ENCODE measurements at places on chromosomes 1 and 21. TPM values are rescaled to one million over a fixed set of nuclear protein-coding genes. Genes with fewer than 3 reads are reported as not detected.

Gene RGS7
- not detected for polyA plus RNA-seq

Gene FGR
- 2.8 TPM for polyA plus RNA-seq

Gene TCHH
- 0.01 TPM for polyA plus RNA-seq

DNA sequence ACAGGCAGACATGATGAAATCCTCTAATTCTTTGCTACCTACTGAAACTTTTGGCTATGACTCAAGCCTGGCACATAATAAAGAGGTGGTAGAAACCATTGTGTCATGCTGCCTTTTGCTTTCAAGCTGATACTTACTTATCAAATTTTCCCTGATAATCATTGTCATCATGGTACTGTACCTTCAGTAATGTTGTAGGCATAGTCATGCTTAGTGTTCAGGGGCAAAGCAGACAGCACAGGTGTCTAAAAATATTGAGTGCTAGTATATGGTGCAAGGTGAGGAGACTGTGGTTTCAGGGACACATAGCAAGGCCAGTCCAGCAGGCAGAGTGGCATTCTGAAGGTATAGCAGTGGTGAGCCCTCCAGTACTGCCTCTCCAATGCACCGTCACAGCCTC, 226.9 kb upstream of the DEPDC1 start:
- no peaks in the 10 kb centered on the region for H3K27me3 ChIP-seq
- H3K36me3 ChIP-seq: no peaks in the 10 kb centered on the region
- no peaks in the 10 kb centered on the region for H3K4me1 ChIP-seq
- H3K27ac ChIP-seq: no peak overlapping the region

DNA sequence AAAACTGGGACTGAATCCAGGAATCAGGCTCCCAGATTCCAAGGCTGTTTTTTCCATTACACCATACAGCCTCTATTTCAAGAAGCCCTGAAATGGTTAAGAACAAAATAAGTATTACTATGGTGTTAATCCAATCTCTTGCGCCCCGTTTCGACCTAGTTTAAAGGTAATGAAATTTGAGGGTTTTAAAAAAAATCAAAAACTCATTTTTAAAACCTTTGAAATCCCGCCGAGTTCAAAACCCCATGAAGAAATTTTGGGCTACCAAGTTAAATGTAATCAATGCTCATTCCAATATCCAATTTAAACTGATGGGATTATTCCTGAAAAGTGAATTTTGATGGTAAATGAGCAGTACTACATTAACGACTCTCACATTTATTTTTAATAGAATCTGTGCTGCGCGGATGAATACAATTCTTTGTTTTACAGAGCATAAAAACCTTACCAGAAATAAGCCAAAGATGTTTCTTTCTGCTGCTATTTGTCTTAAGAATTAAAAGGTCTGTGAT, 767 bp upstream of the EGLN1 start:
- H3K36me3 ChIP-seq: no peaks in the 10 kb centered on the region
- H3K4me1 ChIP-seq: peaks cover 44% of the 10 kb centered on the region
- H3K27me3 ChIP-seq: no peaks in the 10 kb centered on the region

DNA sequence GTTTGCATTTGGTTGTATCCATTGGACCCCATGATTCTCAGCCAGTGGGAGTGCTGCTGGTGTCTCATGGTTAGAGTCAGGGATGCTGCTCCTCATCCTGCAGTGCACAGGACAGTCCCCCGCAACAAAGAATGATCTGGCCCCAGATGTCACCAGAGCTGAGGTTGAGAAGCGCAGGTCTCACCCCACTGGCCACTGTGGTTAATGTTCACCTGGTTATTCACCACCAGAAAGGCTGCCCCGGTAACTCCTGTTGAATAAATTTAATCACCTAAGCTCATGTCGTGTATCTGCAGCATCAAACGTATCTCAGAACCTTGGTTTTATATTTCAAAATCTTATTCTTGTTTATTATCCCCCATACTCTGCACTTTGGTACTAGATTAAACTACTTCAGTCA, 75.8 kb downstream of the ATP5PO start:
- peaks cover 18% of the 10 kb centered on the region for H3K4me1 ChIP-seq
- no peaks in the 10 kb centered on the region for H3K27me3 ChIP-seq
- no peak overlapping the region for H3K4me3 ChIP-seq

DNA sequence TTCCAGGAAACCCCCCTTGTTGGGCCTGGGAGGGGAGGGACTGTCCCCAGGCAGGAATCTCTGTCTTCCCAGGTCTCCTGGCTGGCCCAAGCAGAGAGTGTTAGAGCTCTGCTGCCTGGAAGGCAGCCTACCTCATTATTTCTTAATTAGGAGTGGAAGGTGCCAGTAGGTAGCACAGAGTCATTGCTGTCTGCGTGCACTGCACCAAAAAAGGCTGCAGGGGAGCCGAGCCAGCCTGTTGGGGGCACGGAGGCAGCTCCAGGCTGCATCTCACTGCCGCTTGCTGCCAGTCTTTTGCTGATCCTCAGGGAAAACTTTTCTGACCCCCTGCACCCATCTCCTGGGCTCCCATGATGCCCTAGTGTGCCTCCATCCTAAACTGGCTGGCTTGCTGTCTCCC, 58.1 kb downstream of the LRRN2 start:
- DNase-seq: no peak
- H3K27me3 ChIP-seq: no peaks in the 10 kb centered on the region
- H3K36me3 ChIP-seq: no peaks in the 10 kb centered on the region
- H3K27ac ChIP-seq: no peak overlapping the region

DNA sequence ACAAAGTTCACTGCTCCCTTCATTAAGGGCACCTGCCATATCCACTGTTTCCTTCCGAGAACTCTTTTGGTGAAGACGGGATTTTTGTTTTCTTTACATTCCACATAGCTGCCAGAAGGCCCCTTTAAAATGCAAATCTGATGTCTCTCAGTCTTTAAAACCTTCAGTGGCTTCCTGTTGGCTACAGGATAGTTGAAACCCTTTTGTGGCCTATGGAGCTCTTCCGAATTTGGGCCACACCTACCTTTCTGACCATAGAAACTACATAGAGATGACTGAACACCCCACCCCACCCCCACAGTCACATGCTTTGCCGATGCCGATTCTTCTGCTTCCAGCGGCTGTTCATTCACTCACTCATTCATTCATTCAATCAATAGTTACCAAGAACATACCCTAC, 502.6 kb downstream of the KIF26B start:
- no peak overlapping the region for H3K4me3 ChIP-seq
- H3K4me1 ChIP-seq: no peaks in the 10 kb centered on the region
- no peaks in the 10 kb centered on the region for H3K36me3 ChIP-seq
- no peak for DNase-seq
- H3K27me3 ChIP-seq: no peaks in the 10 kb centered on the region

All from heart left ventricle (tissue), 16 donors.